ENCODE measurements at places on chromosomes 2 and 18.

DNA sequence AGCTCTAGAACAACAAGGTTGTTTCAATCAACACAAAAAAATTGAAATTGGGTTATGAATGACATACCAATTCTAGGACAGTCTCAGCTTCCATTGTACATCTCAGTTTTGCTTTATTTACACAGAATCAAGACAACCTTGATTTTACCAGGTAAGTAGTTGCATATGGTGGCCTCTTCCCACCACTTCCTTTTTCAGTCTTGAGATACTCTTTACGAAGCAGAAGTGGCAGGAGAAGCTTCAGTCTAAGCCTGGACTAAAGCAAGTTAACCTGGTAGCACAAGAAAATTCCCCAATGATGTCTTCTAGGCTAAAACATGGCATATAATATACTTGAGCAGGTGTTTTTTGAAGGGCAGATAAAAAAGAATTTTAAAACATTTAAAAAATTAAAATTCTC lies 10.7 kb upstream of the FAM136A start:
- no peak for DNase-seq

DNA sequence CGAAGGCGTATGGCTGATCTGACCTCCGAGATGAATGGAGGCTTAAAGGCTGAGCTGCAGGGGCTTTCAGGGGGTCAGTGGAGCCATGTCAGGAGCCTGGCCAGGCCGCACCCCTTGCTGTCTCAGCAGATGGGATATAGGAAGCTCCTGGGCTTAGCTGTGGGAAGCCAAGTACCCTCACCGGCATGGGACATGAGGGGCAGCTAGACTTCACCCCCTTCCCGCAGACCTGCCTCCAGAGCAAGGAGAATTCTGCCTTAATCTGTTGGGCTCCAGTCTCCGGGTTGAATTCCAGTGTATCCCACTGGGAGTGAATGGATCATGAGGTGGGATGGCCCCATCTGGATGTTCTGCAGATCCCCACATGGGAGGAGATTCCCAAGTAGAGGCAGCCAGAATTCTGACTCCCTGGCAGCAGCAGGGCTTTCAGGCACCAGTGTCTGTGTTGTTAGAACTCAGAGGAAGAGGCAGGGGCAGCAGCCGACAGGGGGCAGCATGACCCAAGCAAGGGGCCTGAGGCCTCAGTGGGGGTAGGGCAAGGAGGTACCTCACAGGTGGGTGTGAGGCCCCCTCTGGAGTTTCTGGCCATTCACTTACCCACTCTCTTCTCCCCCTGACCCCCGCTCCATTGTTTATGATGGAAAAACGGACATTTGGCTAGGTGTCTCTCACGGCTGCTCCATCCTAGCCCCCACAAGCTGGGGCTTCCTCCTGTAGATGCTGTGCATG lies 19.1 kb downstream of the CAPG start:
- DNase-seq, result peak; percentile 72

GRCh38 chr2:150144546-150145298 lies 342.7 kb downstream of the RND3 start:
- DNase-seq, result no peak

- no peak for DNase-seq
These were observed 176.9 kb upstream of the SESTD1 start for GRCh38 chr2:179441551-179441950.

- DNase-seq, result no peak
These were observed 284.5 kb upstream of the MMADHC start for GRCh38 chr2:149872041-149872440.

- DNase-seq, result no peak
These were observed 158.0 kb downstream of the SMAD7 start for GRCh38 chr18:48792611-48793380.

- no peak for DNase-seq
These were observed 48.4 kb downstream of the HK2 start for GRCh38 chr2:74882299-74882687.

GRCh38 chr2:22795287-22795866 lies 589.6 kb upstream of the KLHL29 start:
- DNase-seq, result no peak

GRCh38 chr18:47912343-47912742 lies 18.1 kb downstream of the SMAD2 start:
- no peak for DNase-seq

DNA sequence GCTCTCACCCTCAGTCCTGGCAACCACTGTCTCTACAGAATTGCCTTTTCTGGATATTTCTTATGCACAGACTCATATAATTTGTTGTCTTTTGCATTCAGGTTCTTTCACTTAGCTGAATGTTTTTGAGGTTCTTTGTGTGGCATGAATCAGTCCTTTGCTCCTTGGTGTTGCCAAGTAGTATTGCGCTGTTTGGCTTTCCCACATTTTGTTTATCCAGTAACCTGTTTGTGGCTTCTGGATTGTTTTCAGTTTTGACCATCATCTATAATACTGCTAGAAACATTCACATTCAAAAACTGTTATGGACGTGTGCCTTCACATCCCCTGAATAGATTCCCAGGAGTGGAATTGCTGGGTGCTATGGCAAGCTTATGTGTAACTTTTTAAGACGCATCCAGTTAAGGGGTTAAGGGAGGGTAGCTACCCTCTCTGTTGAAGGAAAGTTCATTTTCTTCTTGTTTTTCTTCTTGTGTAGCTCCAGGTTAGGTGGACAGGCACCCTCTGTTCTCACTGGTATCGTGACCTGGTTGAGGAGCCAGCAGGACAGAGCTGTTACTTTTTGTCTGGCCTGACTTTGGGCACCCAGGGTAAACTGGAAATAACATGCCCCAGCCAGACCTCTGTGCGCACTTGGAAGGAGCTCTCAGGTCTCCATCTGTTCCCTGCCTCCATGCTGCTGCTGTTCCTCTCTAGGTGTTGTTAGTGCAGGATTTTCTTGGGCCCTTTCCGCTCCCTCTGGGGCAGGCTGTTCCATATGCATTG lies 29.6 kb downstream of the ARHGAP25 start:
- DNase-seq, result no peak

GRCh38 chr2:24022975-24023575 lies 13.2 kb downstream of the MFSD2B start:
- DNase-seq, result no peak

- no peak for DNase-seq
These were observed 9.4 kb upstream of the RAPGEF4 start for GRCh38 chr2:172726172-172726735.

GRCh38 chr2:69139778-69140670 lies 127.0 kb downstream of the ANTXR1 start:
- DNase-seq, result no peak

DNA sequence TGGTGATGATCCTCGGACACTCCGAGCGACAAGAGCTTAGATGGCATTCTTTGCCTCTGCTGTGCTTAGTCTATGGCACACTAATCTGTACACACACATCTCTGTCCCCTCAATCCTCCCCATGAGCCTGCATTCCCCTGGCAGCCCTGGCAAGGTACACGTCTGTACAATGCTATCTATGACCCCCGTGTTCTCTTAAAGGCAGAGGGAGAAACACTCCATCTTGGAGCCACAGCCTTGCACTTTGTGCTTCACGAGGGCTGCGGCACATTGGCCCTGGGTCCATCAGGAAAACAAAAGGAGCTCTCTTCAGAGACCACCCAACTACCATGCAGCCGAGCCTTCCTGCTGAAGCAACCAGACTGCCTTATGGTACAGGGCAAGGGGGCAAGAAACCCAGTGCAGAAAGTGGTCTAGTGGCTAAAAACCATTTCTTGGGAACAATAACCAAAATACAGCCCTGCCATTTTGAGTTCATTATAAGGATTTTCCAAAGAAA lies 42.5 kb downstream of the STEAP3 start:
- no peak for DNase-seq

DNA sequence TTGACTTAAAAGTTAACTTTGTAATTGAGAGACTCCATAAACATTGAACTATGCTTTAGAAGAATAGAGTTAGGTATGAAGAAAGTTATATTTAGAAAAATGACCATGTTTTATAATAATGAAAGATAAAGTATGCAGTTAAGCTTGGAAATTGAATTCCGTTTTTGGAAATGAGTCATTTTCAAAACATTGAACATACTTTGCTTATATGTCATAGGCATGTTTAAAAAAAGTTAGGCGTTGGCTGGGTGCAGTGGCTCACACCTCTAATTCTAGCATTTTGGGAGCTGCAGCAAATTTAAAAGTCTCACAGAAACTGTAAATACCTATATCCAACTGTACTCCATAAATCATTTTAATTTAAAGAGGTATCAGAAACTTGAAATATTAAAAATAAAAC lies 607.4 kb downstream of the CBLN2 start:
- DNase-seq, result no peak

DNA sequence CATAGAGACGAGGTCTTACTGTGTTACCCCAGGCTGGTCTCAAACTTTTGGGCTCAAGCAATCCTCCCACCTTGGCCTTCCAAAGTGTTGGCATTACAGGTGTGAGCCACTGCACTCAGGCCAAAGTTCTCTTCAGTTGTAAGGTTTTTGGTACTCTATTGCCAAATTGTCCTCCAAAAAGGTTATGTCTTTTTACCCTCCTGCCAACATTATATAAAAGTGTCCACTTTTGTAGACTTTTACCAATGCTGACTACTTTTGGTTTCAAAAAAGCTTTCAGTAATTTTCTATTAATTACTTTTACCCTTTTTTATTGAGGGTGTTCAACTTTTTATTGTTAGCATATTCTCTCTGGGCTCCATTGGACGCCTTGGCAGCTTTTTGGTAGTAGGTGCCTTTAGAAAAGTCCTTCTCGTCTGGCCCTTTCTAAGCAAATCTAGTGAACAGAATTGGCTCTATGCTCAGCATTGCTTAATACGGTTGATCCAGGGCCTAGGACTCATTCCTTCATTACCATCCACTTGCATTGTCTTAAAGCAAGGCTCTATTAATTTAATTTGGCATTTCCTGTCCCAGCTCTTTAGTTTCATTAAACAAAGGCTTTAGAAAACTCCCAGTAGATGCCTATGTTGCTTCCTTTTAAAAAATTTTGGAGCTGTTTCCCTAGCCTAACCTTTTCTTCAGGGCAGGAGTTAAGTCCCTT lies 16.7 kb upstream of the IL1A start:
- no peak for DNase-seq

DNA sequence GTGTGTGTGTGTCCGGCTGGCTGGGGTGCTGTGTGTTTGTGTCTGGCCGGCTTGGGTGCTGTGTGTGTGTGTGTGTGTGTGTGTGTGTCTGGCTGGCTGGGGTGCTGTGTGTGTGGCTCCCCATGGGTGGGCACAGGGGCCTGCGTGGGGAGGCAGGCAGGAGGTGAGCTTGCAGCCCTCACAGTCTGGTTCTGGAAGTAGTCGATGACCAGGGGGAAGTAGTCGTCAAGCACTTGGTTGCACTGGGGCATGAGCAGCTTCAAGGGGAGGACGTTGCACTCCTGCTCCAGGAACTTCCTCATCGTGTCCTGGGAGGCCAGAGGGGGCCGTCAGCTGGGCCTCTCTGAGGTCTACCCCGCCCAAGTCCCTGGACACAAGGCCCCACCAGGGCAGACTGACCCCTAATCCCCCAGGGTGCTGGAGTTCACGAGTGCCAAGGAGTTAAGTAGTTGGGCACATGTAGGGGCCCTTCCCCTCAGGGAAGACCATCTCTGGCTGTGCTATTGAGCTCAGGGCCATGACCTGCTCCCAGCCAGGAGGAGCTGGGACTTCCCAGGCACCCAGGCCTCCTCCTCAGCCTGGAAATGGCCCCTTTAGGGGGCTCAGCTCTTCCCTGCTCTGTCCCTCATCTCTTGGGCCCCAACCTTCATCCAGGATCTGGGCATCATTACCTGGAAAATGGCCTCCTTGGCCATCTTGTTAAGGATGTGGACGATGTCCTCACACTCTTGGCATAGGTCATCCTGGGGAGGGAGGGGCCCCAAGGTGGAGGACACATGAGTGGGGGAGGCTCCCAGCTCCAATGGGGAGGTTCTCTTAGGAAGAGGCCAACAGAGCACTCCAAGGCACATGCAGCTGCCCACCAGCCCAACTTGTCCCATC lies 1.3 kb downstream of the SFTPB start:
- no peak for DNase-seq

- DNase-seq, result no peak
These were observed 106.3 kb upstream of the CDCA7 start for GRCh38 chr2:173248381-173248780.

- DNase-seq, result no peak
These were observed 2.7 kb downstream of the THNSL2 start for GRCh38 chr2:88172882-88173281.

- no peak for DNase-seq
These were observed 105.5 kb downstream of the GYPC start for GRCh38 chr2:126761256-126761980.

DNA sequence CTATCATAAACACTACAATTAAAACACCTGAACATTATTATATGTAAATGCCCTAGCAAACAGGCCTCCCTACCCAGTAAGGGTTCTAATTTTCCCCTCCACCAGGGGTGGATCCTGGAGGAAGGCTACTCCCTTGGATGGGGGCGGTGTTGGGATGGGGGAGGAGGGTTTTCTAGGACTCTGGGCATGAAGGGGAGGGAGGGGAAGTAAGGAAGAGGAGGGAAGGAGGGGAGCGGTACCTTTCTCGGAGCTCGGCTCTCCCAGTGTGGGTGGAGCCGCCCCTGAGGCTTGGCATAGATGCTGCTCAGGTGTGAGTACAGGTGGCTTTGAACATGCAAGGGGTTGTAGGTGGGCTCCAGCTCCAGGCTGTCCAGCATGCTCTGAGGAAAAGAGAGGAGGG lies 5.4 kb downstream of the DOK1 start:
- no peak for DNase-seq

DNA sequence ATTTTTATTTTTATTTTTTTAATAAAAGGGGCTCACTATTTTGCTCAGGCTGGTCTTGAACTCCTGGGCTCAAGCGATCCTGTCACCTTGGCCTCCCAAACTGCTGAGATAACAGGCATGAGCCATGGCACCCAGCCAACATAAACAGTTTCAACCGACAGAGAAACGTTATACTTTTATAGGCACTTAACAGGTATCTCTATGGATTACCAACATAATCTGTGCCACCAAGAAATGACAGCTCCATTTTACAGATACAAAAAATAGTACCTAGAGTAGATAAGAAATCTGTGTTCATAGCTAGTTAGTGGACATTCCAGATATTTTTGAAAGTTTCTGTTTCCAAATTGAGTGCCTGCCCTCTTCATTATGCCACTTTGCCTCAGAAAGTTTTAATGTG lies 1316.7 kb downstream of the LRP1B start:
- DNase-seq, result no peak

GRCh38 chr2:227219312-227220105 lies 55.1 kb downstream of the COL4A3 start:
- DNase-seq, result no peak

- peak; percentile 51 for DNase-seq
These were observed 19.6 kb upstream of the RPIA start for GRCh38 chr2:88671786-88672427.

GRCh38 chr18:350953-351572 lies 83.2 kb upstream of the THOC1 start:
- no peak for DNase-seq

GRCh38 chr2:64514008-64514407 lies 10.1 kb upstream of the AFTPH start:
- no peak for DNase-seq

All from GM20000 (cell line).